Brain microvascular endothelial cell (primary cell): ENCODE measurements at places on chromosomes 5 and 9.

DNA sequence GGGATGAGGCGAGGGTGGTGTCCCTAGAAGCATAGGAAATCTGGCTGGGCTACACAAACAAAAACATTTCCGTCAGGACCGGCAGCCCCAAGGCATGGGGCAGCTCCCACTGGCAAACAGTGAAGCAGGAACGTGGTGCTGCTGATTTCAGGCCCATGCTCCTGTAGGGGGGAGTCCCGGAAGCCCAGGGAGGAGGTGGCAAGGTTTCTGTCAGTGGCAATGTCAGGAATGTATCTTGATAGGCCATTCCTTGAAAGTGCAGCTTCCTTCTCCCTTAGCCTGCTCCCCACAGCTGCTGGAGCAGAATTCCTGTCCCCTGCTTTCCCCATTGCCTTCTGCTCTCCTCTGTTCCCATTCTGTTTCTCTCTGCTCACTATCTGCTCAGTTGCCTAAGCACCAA is 42.4 kb downstream of the MRRF start:
- no peak for DNase-seq

DNA sequence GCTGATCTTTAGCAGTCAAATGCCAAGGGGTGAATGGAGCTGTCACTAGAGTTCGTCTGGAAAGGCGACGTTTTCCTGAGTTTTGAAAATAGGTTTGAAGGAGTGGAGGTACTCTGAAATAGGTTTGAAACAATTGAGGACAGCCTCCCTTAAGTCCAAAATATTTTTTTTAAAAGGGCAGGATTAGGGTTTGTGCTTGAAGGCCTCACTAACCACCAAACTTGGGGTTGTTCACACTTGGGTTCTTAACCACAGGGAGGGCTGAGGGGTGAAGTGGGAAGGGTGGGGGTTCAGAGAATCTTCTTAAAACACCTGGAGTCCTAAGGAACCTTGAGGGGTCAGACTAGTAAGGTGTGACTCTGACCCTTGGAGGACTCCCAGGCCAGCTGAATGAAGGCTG is 3.5 kb upstream of the PCDH12 start:
- no peak for DNase-seq

DNA sequence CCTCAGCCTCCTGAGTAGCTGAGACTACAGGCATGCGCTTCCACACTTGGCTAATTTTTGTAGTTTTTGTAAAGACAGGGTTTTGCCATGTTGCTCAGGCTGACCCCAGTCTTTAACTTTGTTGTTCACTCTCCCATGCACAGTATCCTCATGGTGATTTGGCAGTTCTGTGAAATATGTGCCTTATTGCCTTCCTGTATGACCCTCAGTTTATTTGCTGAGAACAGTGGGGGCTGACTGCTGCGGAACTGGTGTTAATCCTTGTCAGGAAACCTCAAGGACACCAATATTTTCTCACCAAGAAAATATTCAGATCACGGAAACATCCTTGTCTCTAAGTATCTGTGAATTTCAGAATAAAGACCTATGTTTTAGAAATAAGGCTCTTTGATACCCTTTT is 287.8 kb downstream of the ARRDC3 start:
- no peak for DNase-seq

DNA sequence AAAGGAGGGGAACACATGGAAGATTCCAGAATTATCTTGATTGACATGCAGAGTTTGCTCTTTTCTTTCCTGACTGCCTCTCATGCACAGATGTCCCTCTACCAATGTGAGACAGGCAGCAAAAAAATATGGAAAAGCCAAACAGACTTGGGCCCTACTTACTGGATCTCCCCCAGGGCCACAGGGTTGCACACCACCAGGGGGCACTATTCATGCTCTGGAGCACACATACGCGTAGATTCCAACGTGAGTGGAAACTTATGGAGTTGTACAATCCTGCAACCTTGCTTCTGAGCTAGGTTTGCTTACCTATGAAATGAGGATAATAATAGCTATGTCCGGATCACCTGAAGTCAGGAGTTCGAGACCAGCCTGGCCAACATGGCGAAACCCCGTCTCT is 319.5 kb downstream of the ARHGEF28 start:
- DNase-seq: no peak

DNA sequence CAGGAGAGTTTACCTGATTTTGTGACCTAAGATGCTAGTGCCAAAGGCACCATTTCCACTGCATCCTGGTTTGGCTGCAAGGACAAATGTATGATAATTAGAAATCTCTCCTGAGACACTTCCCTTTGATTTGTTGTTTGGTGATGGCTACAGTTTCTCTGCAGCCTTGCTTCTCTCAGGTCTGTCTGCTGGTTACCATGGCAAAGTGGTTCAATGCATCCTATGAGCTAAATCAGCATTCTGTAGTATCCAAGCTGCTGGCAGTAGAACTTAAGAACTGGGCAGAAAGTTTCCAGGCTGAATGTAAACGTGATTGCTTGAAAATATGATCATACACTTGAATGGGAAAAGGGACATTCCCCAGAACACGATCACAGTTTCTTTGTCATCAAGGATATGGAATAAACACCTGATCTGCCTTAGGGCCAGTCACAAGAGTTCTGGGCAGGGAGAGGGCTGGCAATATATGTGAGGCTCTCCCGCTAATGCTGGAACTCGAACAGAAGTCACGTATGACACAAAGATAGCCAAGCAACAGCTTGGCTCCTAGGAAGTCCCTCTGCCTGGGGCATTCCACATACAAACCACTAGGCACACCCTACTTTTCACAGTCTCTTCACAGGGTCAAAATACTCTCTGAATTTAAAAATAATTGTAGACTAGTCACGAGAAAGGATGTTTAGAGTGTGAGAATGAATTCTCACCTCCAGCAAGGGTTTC is 138.1 kb upstream of the GRAMD2B start:
- DNase-seq: no peak

DNA sequence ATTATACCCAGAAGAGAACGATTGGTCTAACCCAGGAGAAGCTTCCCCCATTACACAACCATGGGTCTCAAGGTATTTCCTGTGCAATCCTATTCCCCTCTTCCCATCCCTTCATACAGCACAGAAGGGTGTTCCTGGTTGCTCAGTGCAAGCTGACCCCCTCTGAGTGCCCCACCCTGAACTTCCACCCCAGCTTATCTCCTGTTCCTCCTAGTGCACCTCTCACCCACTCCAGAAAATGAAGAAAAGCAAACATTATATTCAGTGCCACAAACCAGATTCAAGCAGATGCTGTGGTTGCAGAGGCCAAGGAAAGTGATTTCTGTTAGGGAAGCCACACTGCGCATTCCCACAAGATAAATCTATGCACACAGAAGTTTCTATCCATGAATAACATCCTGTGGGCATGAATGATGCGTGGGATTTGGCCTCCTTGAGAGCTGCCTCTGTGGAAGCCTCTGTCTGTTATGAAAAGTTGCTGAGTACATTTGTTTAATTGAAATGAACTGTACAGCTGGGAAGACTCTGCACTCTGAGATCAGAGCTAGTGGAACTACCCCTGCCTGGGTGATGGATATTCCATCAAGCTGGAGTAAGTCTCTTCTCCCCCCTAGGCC is 2.2 kb upstream of the OR2S2 start:
- peak; percentile 71 for DNase-seq

- no peak for DNase-seq
Measured at GRCh38 chr5:6631441-6631840, 1.4 kb downstream of the NSUN2 start.

DNA sequence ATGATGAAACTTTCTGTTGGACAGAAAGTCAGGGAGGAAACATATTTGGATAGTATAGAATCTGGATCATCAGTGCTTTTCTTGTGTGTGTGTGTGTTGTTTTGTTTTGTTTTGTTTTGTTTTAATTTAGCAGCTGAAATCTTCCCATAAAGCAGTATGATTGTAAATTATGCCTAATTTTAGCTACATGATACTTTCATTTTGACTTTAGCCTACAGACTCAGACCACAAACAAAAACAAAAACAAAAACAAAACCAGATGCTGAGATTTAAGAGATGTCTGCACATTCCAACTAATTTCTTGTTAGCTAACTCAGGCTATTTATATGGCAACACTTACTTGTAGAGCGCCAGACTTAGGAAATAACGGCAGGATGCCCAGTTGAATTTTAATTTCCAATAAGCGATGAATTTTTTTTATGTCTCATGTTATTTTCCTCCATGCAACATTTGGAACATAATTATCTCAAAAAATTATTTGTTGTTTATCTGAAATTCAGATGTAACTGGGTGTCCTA is 119.5 kb upstream of the TRPC7 start:
- DNase-seq: no peak

DNA sequence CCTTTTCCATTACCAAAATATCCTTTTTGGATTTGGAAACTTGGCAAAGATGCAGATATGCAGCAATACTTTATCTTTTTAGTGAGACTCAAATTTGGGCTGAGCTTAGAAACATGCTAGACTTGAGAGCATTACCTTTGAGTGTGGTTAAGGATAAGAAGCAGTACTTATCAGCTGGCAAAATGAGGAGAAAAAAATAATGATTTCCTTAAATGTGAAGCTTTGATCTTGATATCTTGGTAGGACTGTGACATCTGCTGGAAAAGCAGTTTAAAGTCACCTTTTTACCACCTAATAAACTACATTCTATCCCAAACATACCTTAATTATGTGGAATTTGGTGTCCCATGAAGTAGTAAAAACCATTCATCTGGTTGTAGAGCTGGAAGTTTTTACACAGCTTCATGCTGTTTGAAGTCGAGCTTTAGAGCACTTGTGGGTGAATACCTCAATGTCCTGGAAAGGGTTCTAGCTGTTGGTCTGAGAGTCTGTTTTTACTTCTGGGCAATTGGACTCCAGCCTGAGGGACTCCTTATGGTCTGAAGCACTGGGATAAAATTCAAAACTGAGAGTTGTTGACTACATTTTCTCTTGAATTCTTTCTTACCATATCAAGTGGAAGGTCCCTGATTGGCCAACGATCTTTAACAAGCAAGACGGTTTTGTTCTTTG is 53.4 kb downstream of the LRRC70 start:
- DNase-seq: no peak

GRCh38 chr9:37197158-37198038 is 77.0 kb downstream of the ZCCHC7 start:
- DNase-seq: peak; percentile 65

DNA sequence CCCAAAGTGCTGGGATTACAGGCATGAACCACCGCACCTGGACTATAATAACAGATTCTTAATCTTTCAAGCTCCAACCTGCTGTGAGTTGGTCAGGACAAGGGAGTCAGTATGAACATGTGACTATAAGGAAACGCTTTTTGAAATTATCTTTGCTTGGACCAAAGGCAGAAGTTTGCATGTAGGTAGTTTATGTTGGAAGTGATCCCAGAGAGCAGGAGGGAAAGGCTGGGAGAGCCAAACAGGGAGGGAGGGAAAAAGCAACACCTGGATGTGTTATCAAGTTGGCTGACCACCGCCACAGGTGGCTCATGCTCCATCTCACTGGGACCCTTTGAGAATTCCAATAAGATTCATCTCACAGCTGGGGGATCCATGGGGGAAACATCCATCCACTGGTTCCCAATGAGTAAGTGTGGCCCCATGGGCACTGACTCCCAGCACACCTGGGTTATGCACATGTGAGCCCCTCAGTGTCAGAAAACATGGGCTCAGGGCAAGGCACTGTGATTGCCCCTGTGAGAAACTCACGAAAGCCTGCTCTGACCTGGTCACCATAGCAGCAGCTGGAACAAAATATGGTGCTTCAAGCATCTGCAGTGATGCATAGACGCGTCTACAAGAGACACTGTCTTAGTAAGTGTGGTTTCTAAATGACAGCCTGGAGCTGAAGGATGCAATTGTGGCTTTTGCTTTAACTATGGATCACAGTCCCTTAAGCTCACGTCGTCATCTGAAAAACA is 62.1 kb downstream of the ARSB start:
- no peak for DNase-seq

DNA sequence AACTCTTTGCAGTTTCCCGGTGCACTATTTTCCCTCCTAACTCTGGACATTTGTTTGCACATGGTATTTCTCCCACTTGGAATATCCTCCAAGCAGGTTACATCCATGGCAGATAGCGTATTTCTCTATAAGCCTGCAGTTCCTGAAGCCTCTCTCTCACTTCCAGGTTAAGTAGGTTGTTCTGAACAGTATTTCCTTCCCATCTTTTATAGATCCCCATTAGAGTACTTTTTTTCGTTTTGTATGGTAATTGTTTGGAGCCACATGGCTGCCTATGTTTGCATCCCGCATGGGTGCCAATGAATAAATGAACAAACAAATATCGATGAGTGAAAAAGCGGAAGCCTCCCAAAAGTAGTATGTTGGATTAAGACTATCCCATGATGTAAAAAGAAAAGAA is 113.4 kb upstream of the IQGAP2 start:
- no peak for DNase-seq

DNA sequence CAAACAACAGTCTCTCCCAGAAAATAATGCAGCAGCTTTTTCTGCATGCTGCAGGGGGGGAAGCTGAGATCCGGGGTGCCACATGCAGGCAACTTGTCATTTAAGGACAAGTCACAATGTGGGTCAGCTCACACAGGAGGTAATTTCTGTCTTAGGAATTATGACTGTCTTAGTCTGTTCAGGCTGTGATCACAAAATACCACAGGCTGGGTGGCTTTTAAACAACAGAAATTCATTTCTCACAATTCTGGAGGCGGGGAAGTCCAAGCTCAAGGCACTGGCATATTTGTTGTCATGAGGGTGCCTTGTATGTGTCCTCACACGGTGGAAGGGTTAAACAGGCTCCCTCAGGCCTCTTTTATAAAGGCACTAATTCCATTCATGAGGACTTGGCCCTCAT is 127.7 kb downstream of the DIRAS2 start:
- DNase-seq: no peak

DNA sequence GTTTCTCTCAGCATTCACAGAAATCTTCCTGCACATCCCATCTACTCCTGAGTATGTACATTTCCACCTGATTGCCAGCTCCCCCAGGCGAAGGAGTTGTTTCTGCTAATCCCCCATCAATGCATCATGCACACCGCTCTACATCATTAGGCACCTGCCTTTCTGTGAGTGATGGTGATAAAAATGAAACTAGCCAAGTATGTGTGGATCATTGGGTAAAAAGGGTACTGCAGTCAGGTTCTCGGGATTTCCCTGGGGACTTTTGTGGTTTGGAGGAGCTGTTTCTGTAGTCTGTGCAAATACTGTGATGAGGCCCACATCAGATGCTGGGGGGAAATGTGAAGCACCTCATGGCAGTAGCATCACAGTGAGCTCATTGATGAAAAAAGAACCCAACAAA is 30.4 kb downstream of the CAMK4 start:
- DNase-seq: peak; percentile 9

- DNase-seq: peak; percentile 20
Measured at GRCh38 chr9:106883626-106884190, 20.7 kb downstream of the ZNF462 start.
